Ammon's horn (tissue), 1 donor: ENCODE measurements at places on chromosomes 6 and 20.

DNA sequence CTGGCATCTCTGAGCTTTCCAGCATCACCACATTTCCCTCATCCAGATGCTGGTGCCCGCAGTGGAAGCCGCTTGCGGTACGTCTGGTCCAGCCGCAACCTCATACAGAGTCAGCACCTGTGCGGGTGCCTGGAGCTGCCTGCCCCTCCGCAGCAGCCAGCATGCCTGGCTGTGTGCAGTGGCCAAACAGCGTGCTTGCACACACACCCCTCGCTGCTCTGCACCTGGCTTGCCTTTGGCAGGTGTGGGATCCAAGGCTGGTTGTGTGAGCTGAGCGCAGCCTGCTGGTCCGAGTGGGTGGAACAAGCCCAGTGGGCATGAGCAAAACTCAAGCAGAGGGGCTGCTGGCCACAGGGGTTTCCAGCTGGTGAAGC lies 3.1 kb upstream of the HINT3 start:
- DNase-seq = no peak

- DNase-seq = no peak
Observed at GRCh38 chr20:926670-927069, 10.5 kb upstream of the ANGPT4 start.

GRCh38 chr6:62466607-62467006 lies 180.6 kb upstream of the KHDRBS2 start:
- DNase-seq = no peak

GRCh38 chr20:18289306-18289705 lies 979 bp downstream of the ZNF133 start:
- no peak for DNase-seq

GRCh38 chr6:104623052-104623690 lies 236.5 kb downstream of the HACE1 start:
- peak; percentile 40 for DNase-seq
